Activated gamma-delta T cell treated with anti-CD3 and anti-CD28 coated beads, Interleukin-2, amount 50 U/mL, for 16 hours (primary cell): ENCODE measurements at places on chromosomes 7 and 10.

DNA sequence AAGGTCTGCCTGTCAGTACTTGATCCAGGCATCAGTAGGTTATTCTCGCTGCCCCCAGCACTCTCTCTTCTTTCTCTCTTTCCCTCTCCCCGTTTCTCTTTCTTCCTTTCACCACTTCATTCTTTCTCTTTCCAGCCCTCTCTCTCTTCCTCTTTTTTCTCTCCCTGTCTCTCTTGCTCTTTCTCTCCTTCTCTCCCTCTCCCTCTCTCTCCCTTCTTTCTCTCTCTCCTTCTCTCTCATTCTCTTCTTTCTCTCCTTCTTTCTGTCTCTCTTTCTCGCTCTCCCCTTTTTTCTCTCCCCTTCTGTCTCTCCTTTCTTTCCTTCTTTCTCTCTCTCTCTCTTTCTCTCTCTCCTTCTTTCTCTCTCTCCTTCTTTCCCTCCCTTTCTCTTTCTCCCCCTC, 7.5 kb upstream of the DRGX start:
- DNase-seq, result no peak

GRCh38 chr10:5615316-5615715, 51.1 kb downstream of the ASB13 start:
- DNase-seq, result no peak

GRCh38 chr10:35643151-35644049, 1.3 kb upstream of the FZD8 start:
- DNase-seq, result no peak

DNA sequence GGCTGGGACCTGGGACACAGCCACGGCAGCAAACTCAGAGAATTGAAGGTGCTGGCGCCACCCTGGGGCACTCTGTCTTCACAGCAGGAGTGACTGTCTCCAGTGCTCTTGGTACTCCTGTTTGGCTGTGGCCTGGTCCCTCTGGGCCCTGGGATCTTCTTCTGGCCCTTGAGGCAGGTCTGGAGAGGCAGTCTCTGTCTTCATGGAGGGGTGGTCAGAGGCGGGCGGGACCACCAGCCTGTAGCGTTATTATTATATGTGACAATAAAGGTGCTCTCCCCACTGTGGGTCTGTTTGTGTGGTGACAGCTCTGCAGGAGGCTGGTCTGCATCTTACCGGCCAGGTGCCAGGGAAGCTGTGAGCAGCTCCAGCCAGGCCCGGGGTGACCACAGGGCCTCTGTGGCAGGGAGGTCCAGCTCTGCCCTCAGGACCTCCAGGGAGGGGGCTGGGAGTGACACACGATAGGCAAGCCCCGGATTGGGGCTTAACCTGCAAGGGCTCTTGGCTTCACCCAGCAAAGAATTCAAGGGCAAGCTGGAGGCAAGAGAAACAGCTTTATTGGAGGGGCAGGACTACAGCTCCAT, 70.3 kb downstream of the MYL10 start:
- no peak for DNase-seq

DNA sequence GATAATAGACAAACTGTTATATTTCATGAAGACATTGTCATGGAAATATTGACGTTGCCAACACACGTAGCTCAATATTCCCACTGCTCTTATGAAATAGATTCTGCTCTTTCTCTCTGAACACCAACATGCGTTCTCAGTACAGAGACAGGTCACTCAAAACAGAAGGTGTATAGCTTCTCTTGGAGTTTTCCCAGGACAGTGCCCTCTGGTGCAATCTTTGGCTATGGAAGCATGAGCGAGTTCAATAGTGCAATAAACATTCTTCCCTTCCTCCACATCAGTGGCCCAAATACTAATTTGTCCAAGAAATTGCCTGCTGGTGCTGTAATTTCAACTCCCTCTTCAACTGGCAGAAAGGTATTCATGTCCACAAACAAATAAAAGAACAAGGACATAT, 145.3 kb downstream of the MAGI2 start:
- no peak for DNase-seq

GRCh38 chr7:47548546-47548945, 33.4 kb downstream of the TNS3 start:
- no peak for DNase-seq

- DNase-seq, result no peak
These were observed 58.2 kb downstream of the PTPRN2 start for GRCh38 chr7:158529181-158530096.

DNA sequence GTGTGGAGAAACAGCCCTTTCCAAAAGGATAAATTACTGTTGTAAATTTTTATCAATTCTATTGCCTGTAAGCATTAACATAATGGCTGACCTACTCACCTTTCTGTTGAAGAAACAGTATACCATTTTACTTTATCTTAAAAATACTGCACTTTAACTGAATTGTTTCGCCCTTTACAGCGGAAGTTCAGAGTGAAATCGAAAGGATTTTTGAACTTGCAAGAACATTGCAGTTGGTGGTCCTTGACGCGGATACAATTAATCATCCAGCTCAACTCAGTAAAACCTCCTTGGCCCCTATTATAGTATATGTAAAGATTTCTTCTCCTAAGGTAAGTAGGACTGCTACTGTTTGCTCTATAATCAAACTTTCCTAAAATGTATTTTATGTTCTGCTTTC, 117.5 kb downstream of the NSUN6 start:
- no peak for DNase-seq

DNA sequence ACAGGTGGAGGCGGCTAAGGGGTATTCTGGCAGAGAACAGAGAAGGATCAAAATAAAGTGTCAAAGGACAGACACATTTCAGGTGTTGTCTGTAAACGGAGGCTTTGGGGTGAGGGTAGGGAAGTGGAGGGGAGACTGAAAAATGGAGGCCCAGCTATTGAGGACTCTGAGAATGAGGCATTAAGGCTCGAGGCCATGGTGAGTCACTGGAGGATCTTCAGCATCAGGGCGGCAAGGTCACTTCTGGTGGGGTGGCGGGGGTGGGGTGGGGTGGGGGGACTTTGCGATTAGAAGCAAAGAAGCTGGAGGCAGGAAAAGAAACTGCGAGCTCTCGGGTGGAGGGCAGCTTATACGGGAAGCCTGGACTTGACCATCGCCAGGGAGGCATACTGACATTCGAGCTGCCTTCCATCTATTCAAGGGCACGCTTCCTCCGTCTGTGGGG, 58.4 kb upstream of the PCGF5 start:
- DNase-seq, result no peak

DNA sequence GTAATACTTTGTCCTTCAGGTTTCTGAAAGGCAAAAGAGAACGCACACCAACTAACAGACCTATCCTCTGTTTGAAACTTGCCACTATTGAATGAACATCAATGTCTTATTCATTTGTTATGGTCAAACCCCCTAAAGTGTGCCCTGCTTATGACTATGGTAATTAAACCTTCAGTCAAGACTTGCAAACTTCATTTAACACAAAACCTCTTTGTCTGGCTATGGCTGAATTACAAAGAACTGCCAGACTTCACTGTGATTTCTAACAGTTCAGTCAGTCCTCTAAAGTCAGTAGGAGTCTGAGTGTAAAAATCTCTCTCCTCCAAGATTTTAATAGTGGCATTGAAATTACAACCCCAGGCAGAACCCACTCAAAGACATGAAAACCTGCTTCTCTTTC, 702.5 kb upstream of the LRRN3 start:
- no peak for DNase-seq

- no peak for DNase-seq
These were observed 110.4 kb downstream of the MICU1 start for GRCh38 chr10:72515455-72515854.

- DNase-seq, result no peak
These were observed 743.8 kb upstream of the LRRN3 start for GRCh38 chr7:110347081-110347480.

DNA sequence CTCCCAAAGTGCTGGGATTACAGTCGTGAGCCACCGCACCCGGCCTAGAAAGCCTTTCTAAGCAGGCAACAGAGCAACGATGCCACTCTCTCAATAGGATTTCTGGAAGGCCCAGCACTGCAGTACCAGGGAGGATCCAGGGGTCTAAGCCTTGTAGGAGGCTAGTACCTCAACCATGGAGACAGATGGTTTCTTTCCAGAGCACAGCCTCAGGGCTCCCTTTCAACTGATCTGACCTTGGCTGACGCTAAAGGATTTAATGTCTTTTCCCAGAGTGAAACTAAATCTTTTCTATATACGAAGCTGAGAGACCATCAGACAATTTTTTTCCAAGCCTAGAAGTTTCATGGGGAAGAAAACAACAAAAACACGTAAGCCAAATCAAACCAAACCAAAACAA, 78.0 kb downstream of the WDR11 start:
- no peak for DNase-seq

- DNase-seq, result no peak
These were observed 40.9 kb downstream of the XPNPEP1 start for GRCh38 chr10:109882251-109883057.

DNA sequence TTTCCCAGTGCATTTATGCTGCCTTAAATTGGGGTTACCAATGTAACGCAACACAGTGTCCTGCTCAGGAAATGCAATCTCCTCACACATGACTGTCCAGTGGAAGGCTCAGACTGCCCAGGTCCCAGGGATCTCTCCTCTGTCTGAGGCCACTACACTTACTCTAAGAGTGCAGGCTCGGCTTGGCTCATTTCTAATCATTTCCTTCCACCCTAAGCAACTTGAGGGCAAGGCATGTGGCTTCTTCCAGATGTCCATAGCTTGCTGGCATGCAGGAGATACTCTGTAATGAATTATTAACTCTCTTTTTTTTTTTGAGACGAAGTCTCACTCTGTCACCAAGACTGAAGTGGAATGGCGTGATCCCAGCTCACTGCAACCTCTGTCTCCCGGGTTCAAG, 23.7 kb downstream of the PLAC9 start:
- DNase-seq, result no peak

- no peak for DNase-seq
These were observed 48.1 kb downstream of the SDK1 start for GRCh38 chr7:3349126-3349525.

- DNase-seq, result no peak
These were observed 44.8 kb downstream of the PRPF18 start for GRCh38 chr10:13631594-13631993.

GRCh38 chr7:28939844-28940544, 18.1 kb downstream of the TRIL start:
- no peak for DNase-seq

- no peak for DNase-seq
These were observed 1.4 kb downstream of the ANKMY2 start for GRCh38 chr7:16644157-16644556.

DNA sequence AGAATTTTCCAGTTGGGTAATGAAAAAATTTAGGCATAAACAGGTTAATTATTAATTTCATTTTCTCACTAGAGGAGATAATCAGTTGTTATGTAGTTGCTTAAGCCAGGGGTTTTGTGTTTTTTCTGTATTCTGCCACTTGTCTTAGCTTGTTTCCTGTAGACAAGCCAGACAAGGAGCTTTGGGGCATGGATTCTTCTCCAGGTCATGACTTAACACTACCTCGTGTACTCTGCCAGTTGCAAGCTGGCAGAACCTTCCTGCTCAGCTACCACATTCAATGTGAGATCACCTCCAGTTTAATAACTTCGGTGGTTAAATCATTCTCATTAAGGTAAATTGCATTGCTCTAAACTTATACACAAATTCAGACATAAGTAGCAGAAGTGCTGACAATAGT, 1.8 kb downstream of the CCM2 start:
- DNase-seq, result no peak

- DNase-seq, result no peak
These were observed 1064.9 kb downstream of the NXPH1 start for GRCh38 chr7:9498303-9498702.

- no peak for DNase-seq
These were observed 28.2 kb upstream of the PRKAR2B start for GRCh38 chr7:107016312-107016711.

GRCh38 chr7:36021367-36021766, 131.7 kb upstream of the EEPD1 start:
- no peak for DNase-seq

DNA sequence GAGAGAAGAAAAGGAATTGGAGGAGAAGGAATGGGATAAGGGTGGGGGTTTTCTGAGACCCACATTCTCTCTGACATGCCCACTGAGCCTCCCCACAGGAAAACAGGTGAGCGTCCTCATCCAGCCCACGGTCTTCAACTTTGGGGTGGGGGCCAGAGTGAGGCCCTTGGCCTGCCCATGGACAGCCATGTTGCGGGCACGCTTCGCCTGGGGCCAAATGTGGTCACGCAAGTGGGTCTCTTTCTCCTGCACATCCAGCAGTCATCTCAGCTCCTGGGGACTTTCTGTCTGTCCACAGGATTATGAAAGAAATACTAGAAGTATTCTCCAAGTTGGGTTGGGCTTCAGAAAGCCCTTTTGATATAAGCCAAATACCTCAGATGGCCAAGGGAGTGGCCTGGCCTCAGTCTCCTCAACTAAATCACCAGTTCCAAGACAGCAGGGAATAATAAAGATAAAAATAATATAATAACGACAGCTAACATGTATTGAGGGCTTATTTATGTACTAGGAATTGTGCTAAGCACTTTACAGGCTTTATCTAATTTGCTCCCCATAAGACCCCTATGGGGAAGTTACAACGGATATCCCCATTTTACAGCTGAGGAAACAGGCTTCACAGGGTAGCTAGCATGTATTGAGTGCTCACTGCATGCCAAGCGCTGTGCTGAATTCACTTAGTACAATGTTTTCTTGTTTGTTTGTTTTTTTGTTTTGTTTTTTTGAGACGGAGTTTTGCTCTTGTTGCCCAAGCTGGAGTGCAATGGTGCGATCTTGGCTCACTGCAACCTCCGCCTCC, 57.2 kb upstream of the LBX1 start:
- DNase-seq, result no peak

DNA sequence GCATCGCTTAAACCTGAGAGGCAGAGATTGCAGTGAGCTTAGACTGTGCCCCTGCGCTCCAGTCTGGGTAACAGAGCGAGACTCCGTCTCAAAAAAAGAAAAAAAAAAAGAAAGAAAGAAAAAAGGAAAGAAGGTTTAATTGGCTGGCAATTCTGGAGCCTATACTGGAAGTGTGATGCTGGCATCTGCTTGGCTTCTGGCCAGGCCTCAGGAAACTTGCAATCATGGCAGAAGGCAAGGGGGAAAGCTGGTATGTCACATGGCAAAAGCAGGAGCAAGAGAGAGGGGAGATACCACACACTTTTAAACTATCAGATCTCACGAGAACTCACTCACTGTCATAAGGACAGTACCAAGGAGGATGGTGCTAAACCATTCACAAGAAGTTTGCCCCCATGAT, 190.0 kb downstream of the CALN1 start:
- DNase-seq, result no peak

DNA sequence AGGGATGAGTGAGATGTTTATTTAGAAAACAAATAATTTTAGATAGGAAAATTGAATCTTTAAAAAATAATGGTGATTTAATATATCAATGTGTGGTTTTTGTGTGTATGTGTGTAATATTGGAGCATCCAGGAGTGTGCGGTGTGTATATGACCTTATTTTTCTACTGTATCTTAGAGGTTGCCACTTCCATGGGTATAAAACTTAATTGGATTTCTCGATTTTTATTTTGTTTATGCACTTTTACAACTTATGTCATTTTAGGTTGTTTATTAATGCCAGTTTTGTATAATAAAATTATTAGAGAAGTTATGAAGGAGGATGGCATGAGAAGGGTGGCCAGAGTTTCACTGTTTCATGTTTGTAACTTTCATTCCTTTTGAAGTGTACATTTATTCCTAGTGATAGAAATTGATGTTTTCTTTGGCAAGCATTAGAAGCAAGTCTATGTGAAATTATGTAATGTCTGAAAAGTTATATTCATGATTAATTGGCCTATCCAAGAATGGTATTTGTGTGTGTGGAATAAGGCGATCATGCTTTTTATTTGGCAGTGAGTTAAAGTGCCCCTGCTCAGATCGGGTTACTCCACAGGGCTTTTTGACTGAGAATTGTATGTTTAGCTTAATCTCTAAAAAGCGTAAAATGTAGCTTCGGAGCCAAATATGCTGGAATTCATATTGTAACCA, 110.3 kb downstream of the KAT6B start:
- no peak for DNase-seq
